ENCODE measurements at places on chromosomes 6 and 20. TPM values are rescaled to one million over a fixed set of nuclear protein-coding genes. Genes with fewer than 3 reads are reported as not detected.

Gene NDUFAF5
- 20.1 TPM for total RNA-seq

Gene FLRT3
- 5.6 TPM for total RNA-seq

Gene DDX43
- 2.7 TPM for total RNA-seq

Gene LIN28B
- not detected for total RNA-seq

Gene CENPW
- total RNA-seq, result 14.5 TPM

Gene SMIM13
- total RNA-seq, result 7.2 TPM

Gene IL17F
- not detected for total RNA-seq

Gene HRH3
- total RNA-seq, result not detected

Gene ATP6V1G2
- 2.0 TPM for total RNA-seq

Gene DUSP15
- not detected for total RNA-seq

Gene LY6G6C
- not detected for total RNA-seq

Gene DSP
- 0.33 TPM for total RNA-seq

Gene DYNLT1
- 106 TPM for total RNA-seq

Gene PRIM2
- total RNA-seq, result 55.4 TPM

Gene BEND6
- 19.1 TPM for total RNA-seq

Gene TINAG
- total RNA-seq, result not detected

Gene DPPA5
- not detected for total RNA-seq

Gene NCOA6
- total RNA-seq, result 9.6 TPM

Gene ENPP5
- total RNA-seq, result 0.55 TPM

Gene SYCP2L
- total RNA-seq, result not detected

Gene HLA-DOB
- 0.12 TPM for total RNA-seq

Gene DYNLT2
- 1.5 TPM for total RNA-seq

Gene MEP1A
- not detected for total RNA-seq

Gene MYL9
- total RNA-seq, result 7.2 TPM

Gene RXRB
- total RNA-seq, result 23.9 TPM

Gene NKX2-2
- total RNA-seq, result not detected

Gene EBF4
- 1.2 TPM for total RNA-seq

Gene ZFP57
- 0.11 TPM for total RNA-seq

Gene VEGFA
- 200 TPM for total RNA-seq

Gene SLC16A10
- 0.33 TPM for total RNA-seq

Gene NRSN2
- 44.0 TPM for total RNA-seq

Gene GPX5
- not detected for total RNA-seq

Gene SRMS
- total RNA-seq, result not detected

Gene ARMC12
- total RNA-seq, result 0.22 TPM

Gene SLC17A3
- total RNA-seq, result not detected

Gene TGM3
- total RNA-seq, result not detected

Gene PLN
- total RNA-seq, result 0.11 TPM
